AG20443 (cell line): ENCODE measurements at places on chromosomes 11 and 22.

GRCh38 chr11:9386901-9387300 is 2.4 kb downstream of the IPO7 start:
- no peak for DNase-seq

GRCh38 chr11:102824556-102824955 is 18.9 kb downstream of the MMP3 start:
- no peak for DNase-seq

- DNase-seq: peak; percentile 84
These were observed 38.1 kb downstream of the CAPN1 start for GRCh38 chr11:65219930-65220213.

GRCh38 chr11:7353100-7353499 is 101.4 kb downstream of the SYT9 start:
- DNase-seq: peak; percentile 56

DNA sequence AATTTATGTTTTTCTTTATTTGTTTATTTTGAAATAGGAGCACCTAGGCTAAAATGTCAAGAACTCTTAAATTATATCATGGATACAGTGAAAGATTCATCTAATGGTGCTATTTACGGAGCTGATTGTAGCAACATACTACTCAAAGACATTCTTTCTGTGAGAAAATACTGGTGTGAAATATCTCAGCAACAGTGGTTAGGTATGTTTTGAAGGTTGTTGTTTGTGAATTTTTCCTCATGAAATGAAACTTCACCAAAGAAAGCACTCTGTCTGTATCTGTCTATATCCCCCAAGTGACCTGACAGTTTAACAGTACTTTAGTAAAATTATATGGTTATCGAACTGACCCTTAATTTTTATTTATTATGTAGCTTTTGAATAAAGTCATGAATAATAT is 12.8 kb downstream of the ATM start:
- DNase-seq: no peak

- no peak for DNase-seq
These were observed 71.0 kb downstream of the PACSIN2 start for GRCh38 chr22:42943981-42944380.

GRCh38 chr22:32800158-32800882 is 1.2 kb upstream of the TIMP3 start:
- DNase-seq: no peak

DNA sequence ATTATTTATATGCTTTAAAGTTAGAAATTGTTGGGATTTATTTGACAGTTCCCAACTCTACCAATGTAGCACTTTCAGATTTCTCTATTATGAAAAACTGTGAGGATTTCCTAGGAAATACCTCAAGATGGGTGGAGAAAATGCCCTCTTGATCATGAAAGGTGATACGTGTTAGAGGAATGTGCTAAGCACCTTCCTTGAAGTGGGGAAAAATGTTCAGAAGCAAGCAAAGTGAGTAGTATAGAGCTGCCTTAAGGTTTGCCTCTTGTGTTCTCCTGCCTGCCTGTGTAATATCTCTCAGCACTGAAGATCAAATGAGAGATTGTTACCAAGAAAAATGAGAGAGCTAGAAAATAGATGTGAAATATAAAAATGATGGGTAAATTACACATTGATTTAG is 58.2 kb downstream of the YAP1 start:
- no peak for DNase-seq

DNA sequence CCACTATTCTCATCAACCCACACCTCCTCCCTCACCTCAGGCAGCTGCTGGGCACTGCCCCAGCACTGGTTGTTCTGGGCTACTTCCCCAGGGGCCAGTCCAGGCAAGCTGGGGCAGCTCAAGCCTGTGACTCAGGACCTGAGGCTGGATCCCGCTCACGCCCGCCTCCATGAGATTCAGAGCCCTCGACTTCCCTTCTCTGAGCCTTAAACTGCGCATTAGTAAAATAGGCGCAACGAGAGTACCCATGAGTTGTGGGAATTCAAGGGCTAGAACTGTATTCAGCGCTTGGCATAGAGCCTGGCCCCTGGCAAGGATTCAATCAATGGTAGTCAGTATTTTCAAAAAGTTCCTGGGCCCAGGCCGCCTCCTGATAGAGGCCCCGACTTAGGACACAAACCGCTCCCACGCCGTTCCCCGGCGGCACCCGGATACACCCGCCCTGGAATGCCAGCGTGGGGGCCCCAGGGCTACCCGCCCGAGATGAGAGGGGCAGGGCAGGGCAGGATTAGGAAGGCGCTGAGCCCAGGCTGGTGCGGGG is 723 bp upstream of the CD82 start:
- peak; percentile 83 for DNase-seq

- peak; percentile 77 for DNase-seq
These were observed 12.3 kb upstream of the ASRGL1 start for GRCh38 chr11:62324731-62325556.

DNA sequence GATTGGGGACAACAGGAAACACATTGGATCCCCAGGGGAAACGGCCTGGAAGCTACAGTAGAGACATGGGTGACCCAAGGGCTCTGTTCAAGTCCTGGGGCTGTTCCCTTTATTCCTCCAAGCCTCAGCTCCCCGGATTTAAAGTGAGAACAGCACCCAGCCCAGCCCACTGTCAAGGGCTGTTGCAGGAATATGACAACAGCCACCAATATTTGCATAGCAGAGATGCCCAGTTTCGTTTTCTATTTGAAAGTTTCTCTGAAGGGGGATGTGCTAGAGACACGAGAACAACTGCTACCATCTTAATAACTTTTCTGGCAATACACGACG is 81.1 kb upstream of the WNT7B start:
- DNase-seq: no peak

- no peak for DNase-seq
These were observed 385.9 kb upstream of the ANO5 start for GRCh38 chr11:21806947-21807346.

DNA sequence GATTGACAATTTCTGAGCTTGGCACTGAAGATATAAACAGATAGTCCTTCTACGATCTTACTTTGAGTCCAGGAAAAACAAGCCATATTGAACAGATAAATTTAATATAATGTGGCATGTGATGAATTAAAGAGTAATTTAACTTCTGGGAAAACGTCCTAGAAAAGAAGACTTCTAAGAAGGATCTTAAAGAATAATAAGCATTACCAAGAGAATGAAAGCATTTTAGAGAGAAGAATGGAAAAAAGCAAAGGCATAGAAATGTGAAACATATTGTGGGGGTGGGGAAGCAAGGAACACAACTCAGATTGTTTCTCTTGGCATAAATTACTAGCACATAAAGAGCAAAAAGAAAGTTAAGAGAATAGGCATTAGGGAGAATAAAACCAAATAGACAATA is 5.4 kb downstream of the DDIAS start:
- DNase-seq: no peak

DNA sequence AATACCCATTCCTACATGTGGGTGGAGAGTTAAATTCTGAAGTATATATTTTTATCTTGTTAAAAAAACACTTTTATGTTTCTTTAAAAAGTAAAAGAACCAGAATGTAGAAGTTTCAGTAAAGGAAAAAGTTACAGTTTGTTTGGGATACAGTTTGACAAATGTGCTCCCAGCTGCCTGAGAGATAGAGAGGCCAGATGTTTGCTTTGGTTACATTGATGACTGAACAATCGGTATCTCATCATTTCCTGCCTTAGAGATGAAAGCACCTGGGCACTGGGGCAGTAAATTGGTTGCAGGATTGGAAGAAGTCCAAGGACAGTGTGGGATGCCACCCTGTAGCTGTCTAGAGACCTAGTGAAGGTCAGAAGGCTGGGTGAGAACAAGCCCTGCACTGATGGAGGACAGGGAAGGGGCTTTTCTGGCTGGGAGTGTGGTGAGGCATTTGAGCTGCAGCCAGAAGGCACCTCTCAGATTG is 16.6 kb downstream of the MED15 start:
- DNase-seq: no peak

DNA sequence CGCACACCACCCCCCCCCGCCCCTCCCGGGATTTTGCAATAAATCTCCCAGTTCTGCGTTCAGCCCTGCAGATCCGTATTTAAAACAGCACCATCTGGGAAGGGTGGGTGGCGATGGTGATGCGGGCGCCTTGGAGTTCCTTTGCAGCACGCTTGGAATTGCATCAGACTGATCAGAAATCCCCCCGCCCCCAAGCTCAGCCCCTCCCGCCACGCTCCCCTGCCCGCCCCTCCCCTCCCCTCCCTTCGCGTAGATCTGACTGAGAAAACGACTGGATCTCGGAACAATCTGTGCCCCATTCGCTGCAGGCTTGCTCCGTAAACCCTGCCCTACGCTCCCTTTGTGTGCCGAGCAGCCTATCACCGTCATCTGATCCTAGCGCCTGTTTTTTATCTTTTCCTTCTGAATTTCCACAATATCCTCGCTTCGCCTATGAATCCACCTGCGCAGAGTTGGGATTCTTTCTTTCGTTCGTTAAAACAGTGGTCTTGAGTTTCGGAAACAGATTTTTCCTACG is 18.1 kb upstream of the BDNF start:
- DNase-seq: peak; percentile 87

GRCh38 chr22:34702279-34702678 is 363.7 kb upstream of the ISX start:
- DNase-seq: no peak

DNA sequence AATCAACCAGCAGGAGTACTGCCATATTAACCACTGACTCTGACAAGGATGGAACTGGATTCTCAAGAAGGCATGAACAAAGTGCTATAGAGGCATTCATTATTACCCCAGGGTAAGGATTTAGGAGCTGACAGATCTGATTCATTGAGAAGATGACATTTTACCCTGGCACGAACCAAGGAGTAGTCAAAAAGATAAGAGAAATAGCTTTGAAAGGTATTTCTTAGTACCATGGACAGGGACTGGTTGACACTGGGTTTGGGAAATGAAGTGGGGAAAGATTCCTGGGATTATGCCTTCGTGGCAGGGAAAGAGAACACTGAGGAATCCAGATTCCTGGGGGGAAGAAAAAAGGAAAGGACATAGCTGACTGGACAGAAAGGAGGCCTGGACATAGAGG is 5.1 kb upstream of the SAAL1 start:
- DNase-seq: no peak

DNA sequence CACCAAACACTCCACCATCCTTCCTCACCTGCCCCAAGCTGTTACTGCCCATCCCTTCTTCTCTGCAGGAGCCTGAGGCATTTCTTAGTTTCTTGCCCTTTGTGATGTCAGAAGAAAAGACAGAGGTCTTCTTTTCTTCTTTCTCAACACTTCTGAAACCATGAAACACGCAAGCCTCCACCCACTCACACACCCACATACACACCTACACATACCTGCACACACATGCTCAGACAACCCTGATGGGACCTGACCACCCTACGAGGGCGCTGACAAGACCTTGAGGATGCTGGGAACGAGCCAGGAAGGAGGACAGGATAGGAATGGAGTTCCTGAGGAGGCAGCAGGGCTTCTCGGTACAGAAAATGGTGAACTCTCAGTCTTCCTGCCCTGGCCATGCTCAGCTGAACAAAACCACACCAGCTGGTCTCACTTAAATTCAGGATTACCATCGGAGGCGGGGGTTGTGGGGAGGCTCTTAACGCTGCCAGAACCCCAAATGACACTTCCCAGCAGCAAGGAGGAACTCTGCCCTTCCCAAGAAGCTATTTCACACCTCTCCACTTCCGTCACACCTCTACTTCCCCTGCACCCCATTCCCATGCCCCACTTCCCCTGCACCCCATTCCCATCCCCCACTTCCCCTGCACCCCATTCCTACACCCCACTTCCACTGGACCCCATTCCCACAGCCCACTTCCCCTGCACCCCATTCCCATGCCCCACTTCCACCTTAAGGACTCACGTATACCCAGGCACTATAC is 41.0 kb downstream of the CSF2RB start:
- DNase-seq: no peak

DNA sequence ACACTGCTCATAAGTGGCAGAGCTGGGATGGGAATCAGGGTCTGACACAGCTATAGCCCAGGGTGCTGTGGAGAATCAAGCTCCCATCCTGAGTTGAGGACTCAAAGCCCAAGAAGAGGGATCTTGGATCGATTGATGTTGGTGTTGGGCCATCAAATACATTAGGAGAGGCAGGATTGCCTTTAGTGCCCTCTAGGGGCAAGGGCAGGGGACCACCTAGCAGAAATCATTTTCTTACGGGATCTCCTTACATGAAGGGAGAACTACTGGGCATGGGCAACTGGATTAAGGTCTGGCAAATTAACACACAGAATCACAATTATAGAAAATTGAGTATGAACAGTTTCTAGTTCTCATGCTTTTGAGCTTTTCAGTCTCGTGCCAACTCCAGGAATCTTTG is 24.9 kb upstream of the EMSY start:
- no peak for DNase-seq

DNA sequence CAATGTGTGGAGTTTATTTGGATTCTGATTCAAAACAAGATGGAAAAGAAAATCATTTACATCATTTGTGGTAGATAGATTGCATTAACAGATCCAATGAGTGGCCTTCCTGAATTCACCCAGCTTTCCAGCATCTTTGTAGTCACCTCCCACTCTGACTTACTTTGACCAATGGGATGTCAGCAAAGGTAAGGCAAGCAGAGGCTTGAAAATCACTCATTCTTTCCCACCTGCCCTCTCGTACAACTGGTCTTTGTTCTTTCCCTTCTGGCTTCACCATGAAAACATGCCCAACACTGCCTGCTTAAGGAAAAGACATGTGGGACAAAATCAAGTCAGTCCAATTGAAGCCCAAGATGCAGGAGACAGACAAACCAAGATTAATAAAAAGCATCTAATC is 202.1 kb downstream of the TTC28 start:
- no peak for DNase-seq

DNA sequence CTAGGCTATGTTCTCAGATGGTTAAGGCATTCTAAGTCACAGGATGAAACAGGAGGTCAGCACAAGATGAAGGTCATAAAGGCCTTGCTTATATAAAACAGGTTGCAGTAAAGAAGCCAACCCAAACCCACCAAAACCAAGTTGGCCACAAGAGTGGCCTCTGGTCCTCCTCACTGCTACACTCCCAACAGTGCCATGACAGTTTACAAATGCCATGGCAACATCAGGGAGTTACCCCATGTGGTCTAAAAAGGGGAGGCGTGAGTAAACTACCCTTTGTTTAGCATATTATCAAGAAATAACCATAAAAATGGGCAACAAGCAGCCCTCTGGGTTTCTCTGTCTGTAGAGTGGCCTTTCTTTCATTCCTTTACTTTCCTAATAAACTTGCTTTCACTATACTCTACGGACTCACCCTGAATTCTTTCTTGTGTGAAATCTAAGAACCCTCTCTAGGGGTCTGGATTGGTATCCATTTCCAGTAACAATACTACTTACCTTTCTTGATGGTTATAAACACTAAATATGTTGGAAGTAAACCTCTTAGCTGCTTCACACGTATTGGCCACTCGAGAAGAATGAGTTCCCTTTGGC is 1237.9 kb downstream of the FAM181B start:
- DNase-seq: no peak
